D721Med (cell line): ENCODE measurements at places on chromosomes 16 and 17.

DNA sequence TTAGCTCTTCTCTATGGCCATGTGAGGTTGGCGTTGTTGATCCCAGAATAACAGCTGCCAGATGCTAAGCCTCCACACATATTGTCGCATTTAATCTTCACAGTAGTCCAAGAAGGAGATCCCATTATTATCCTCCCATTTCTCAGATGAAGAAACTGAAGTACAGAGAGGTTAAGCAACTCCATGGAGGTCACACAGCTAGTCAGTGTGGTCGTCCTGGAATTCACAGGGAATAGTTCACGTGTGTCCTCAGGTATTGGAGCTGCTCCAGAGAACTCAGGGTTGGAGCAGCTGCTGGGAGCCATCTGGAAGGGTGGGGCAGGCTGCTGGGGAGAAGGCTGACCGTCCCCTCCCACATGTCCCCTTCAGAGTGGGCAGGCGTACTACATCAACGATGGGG is 19.5 kb downstream of the SDR42E2 start:
- DNase-seq = no peak

DNA sequence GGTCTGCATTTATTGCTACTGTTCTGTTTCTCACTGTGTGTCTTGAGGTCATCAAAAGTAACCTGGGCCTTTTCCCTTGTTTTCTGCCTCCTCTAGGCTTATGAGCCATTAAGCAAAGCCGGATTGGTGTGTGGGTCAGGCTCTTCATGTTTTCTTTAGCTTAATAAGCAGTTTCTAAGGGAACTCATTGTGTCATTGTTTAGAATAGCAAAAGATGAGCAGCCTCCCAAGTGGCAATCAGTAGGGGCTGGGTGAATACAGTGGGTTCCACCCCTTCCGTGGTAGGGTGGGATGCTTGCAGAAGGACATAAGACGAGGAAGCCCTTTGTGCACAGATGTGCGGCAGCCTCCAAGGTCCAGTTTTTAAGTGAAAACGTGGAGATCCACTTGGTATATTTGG is 34.5 kb downstream of the ABCC1 start:
- DNase-seq = no peak

- DNase-seq = no peak
Measured at GRCh38 chr16:3580251-3580651, 3.0 kb upstream of the NLRC3 start.

- DNase-seq = no peak
Measured at GRCh38 chr17:52724578-52724977, 566.1 kb upstream of the CA10 start.

DNA sequence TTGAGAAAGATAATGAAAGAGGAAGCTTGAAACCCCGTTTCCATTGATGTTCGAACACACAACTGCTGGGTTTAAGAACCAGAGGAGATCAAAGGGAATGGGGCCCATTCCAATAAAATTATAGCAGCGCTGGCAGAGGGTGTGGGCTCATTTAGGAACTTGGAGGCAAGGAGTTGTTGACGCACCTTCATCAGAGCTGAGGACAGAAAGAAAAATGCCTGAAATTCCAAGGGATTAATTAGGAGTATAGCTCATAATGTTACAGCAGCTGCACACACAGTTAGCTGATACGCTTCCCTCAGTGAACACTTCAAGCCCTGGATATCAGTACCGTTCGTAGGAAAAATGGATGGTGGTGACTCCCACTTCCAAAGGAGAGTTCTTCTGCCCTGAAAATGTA is 127.2 kb downstream of the AXIN2 start:
- DNase-seq = no peak

- no peak for DNase-seq
Measured at GRCh38 chr17:68592009-68592408, 9.2 kb downstream of the FAM20A start.

- DNase-seq = no peak
Measured at GRCh38 chr16:49809062-49809461, 46.9 kb downstream of the ZNF423 start.

DNA sequence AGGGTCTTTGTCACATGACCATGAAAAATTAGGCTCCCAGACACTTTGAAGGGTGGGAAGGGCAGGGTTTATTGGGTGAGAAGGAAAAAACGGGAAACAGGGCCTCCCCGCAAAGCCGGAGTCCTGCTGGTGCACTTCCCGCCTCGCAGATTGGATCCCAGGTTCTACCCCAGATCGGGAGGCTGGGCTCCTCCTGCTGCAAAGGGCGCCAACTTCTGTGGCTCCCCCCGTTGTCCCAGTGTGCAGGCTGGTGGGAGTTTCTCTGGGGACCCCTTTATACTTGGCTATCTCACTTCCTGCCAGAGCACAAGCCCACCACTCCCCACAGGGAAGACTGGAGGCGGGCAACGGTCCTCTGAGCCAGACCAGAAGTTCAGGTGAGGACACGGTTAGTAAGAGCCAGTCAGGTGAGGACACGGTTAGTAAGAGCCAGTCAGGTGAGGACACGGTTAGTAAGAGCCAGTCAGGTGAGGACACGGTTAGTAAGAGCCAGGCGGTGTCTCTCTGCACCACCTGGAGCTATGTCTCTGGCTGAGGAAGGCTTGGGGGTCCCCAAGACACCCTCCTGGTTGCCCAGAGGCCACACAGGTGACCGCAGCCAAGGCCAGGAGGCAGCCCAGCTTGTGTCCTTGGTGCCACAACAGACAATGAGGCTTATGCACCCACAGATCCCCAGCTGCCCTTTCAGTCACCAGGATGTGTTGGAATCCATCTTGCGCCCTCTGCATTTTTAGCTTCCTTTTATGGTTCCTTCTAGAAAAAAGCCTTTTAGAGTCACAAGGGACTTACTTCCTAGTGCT is 48.1 kb upstream of the CHMP6 start:
- no peak for DNase-seq

DNA sequence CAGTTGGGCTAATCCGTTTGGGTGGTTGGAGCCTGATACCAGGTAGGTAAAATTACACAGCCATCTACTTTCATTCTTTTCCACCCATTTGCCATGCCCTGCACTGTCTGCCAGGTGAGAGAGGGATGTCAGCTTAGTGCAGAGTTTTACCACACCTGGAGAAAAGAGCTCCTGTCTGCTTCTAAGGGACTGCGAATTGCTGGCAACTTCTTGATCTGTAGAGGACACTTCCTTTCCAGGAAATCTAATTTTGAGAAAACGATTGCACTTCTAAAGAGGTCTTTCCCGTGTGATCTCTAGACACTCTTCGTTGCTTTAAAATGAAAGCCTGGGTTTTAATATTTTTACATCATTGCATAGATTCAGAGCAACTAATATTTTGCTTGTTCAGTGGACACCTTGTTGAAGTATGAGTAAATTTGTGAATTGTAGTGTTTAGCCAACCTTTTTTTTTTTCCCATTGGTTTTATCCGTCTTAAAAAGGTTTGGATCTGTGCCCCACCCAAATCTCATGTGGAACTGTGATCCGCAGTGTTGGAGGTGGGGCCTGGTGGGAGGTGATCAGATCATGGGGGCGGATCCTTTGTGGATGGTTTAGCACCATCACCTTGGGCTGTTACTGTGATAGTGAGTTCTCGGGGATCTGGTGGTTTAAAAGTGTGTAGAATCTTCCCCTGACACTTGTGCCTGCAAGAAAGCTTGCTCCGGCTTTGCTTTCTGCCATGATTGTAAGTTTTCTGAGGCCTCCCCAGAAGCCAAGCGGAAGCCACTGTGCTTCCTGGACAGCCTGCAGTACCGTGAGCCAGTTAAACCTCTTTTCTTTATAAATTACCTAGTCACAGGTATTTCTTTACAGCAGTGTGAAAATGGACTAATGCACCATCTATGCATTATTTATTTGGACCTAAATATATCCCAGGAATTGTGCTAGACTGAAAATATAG is 104.6 kb downstream of the PRKCA start:
- DNase-seq = no peak

- DNase-seq = no peak
Measured at GRCh38 chr16:71883168-71883848, 674 bp downstream of the ZNF821 start.

- DNase-seq = no peak
Measured at GRCh38 chr17:2709183-2709661, 2.3 kb downstream of the CLUH start.

GRCh38 chr17:45145035-45145389 is 3.3 kb upstream of the HEXIM1 start:
- DNase-seq = no peak

- DNase-seq = no peak
Measured at GRCh38 chr16:70692130-70692872, 6.4 kb upstream of the MTSS2 start.

DNA sequence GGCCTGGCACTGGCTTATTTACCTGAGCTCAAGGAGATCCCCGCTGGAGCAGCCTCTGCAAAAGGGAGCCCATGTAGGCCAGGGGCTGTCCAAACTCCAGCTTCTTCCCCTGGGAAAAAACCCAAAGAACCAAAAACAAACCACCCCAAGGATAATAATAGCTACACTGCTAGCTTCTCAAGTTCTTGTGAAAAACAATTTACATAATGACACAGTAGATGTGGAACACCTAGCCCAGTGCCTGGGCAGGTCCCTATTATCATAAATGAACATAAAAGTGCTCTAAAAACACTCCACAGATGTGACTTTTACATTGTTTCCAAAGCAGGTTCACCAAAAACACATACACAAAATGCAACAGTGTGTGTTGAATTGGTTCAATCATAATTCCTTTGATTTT is 27.3 kb downstream of the CENPV start:
- DNase-seq = no peak

DNA sequence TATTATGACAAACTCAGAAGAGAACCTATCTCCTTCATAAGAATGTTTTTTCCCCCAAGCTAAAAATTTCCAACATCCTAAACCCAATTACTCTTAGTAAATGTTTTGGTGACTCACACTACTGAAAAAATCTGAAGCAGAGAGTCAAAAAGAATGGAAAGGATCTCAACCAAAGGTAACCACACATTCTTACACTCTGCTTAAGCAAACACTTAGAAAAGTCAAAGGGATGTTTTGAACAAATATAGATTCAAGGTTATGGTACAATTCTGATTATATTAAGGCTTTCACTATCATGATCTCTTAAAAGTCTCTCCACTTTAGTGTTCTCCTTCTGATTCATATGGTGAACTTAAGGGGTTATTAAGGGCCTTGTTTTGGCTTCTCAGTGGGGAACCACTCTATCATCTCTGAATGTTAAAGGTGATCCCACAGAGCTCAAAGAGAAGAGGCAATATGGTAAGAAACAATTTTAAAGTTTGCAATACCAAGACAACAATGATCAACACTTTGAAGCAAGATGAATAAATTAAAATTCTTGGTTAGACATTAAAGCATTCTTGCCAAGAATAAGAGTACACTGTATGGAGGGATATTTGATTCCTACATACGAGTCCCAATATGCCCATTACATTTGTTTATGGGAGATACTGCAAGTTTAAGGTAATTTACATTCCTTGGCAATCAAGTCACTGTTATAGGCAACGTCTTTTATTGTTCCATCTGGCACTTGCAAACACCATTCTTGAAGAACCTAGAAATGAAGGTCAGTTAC is 69.2 kb downstream of the CDC27 start:
- no peak for DNase-seq

DNA sequence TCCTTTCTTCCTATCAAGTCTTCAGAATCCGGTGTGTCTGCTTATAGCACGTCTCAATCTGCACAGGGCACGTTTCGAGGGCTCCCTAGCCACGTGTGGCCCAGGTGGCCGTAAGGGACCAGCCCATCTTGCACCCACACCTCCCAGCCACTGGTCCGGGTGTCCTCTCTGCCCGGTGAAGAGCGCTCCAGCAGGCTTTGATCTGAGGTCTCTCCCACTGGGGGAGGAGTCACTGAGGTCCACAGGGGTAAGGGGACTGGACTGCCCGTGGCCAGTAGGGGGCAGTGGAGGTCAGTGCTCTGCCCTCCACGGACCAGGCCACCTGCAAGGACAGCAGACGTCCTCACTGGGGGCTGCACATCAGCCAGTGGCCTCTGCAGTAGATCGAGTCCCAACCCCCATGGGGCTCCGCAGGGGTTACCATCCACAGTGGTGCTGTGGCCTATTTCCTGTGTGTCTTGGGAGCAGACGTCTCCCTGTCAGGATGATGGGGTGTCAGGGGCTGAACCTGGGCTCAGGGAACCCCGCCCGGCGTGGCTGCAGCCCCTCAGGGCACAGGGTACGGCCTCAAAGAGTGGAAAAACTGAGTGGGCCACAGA is 204.1 kb upstream of the CIBAR2 start:
- peak; percentile 40 for DNase-seq

- no peak for DNase-seq
Measured at GRCh38 chr16:1141191-1141590, 11.7 kb upstream of the CACNA1H start.

GRCh38 chr17:8555062-8555461 is 75.5 kb downstream of the MYH10 start:
- DNase-seq = no peak

DNA sequence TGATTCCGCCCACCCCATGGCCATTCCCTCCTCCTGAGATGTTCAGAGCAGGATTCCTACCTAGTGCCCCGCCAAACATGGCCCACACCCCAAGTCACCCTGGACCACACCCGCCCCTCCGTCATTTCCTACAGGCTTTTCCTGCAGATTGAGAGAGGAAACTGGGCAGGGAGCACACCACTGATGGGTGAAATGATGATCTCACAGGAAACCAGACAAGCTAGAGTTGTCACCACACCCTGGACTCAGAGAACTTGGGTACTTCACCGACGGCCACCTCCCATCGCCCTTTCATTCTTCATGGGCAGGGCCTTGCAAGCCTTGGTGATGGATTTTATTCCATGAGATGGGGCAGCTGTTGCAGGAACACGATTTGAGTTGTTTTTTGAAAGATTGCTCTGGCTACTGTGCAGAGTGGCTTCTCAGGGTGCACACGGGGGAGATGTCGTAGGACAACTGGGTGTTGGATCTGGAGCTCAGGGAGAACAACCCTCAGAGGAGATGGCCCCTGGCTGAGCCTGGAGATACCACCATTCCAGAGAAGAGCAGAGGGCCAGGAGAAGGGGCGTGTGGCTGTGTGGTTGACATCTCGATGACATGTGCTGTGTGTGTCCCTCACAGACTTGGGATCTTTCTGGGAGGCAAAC is 7.4 kb upstream of the B9D1 start:
- DNase-seq = no peak

DNA sequence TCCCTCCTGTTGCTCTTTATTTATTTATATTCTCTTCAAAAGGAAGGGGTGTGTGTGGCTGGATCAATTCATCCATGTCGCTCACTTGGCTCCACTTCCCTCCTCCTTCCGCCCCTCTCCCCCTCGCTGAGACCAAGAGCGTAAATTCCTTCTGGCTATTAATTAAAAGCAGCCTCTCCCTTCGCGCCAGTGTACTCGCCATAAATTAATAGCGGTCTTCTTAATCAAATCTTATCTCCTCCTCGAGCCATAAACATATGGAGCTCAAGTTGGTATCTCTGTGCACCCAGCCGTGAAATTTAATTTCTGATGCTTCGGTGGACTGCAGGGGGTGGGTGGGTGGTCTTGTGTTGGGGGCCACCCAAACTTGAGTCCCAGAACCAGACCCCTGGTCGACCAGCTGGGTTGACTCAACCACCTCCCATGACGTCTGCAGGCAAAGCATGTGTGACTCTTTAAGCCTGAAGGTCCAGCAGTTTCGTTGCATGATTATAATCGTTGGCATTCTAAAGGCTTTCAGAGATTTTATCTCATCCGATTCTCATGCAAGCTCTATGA is 57.9 kb downstream of the SDK2 start:
- no peak for DNase-seq

- no peak for DNase-seq
Measured at GRCh38 chr16:82990155-82990554, 363.4 kb downstream of the CDH13 start.
